ENCODE measurements at places on chromosomes 1 and 21.
A peak's percentile ranks its signal among the peaks of the same experiment; 100 is the strongest.

- no peak for DNase-seq
Observed at GRCh38 chr1:156214024-156214748, 1.4 kb downstream of the PMF1 start.

DNA sequence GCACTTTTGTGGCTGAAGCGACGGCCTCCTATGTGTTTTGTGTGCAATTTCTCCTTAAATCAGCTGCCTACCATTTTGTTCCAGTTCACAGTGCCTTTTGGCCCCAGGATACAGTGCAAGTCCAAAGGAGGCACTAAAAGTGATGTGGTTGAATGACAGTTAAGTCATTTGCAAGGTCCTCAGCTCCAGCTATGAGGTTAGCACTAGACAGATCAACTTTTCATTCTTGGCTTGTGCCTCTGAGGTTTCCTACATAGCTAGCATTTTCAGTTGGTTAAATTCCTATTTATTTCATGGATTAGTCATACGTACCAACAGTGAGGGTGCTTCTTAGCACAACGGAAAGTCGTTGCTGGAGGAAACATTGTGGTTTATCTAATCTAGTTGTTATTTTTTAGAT lies 59.3 kb upstream of the NTPCR start:
- peak; percentile 69 for DNase-seq

GRCh38 chr1:240656531-240656930 lies 44.6 kb upstream of the GREM2 start:
- DNase-seq = no peak

- DNase-seq = no peak
Observed at GRCh38 chr1:100516857-100517256, 21.1 kb upstream of the GPR88 start.

GRCh38 chr1:154711416-154711815 lies 103.4 kb upstream of the ADAR start:
- no peak for DNase-seq

DNA sequence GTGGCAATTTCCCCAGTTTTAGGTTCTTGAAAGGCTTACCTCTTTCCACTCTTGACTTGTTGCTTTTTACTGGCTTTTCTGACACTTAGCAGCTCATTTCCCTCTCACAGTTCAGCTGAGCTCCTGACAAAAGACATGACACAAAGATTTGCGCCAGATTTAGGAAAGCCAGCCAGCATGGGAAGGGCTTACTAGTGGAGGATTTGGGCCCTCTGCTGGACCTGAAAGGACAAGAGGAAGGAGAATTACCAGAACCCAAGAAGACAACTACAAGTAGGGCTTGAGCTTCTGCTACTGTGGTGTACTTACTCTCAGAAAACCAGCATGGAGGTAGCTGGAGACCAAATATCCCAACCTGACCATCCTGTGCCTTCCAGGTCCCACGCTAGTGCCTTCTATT lies 784.5 kb downstream of the BRINP3 start:
- DNase-seq = no peak

GRCh38 chr1:157376681-157377080 lies 175.6 kb downstream of the FCRL5 start:
- no peak for DNase-seq
